8988T (cell line): ENCODE measurements at places on chromosomes 13 and 19.

DNA sequence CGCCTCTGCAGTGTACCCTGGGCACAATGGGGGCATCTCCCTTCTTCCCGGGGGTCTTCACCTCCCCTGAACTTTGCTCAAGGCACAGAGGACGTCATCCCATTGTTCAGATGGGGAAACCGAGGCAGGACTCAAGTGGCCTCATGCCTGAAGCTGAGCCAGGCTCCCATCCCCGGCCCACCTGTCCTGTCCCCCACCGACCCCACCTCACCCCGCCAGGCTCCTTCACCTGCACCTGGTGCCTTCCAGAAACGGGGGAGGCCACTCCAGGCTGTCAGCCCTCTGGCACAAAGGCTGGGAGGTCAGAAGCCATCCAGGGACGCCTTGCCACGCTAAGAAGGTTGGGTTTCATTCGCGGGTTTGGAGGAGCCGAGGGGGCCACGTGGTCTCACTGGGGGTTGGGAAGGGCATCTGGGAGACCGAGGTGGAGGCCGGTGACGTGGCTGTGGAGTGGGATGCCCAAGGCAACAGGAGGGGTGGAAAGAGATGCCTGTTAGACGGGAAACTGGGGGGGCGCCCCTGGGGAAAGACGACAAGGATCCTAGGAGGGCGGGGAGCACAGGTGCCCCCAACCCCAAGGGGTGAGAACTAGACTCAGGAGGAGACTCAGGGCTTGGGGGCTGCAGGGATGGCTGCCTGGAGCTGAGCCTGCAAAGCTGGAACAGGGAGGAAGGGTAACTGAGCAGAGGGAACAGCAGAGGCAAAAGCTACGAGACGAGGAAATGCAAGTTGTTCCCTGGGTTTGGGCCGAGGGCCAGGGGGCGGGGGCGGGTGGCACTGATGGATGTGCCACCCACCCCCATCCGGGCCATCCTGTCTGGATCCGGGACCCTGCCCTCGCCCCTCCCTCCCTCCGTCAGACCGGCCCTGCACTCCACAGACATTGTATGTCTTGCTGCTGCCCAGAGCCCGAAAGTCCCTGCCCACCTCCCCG, 6.0 kb upstream of the TCF3 start:
- no peak for DNase-seq

- no peak for DNase-seq
These were observed 5.9 kb downstream of the NANOS3 start for GRCh38 chr19:13882836-13883235.

- DNase-seq = no peak
These were observed 1167.8 kb upstream of the PCDH20 start for GRCh38 chr13:62583466-62583865.

GRCh38 chr19:1074544-1075283, 7.7 kb downstream of the ARHGAP45 start:
- DNase-seq = peak; percentile 100
